Thymus (tissue), 14 donors: ENCODE measurements at places on chromosomes 6 and 20.

DNA sequence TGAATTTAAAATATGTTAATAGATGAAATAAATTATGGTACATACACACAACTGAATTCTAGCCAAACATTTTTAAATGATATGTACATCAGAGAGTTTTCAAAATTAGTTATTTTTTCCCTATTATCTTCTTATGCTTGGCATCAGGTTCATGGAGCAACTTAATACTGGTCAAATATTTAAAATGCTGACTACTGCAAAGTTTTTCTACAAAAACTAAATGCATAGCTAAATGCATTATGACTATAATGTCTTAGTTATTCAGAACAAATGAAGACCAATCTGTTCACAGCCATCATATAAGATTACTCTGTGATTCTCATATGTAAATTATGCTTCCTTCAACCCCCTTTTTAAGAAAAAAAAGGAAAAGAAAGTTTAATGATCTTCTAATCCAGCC, 8.2 kb upstream of the IL17A start:
- no peak for DNase-seq

DNA sequence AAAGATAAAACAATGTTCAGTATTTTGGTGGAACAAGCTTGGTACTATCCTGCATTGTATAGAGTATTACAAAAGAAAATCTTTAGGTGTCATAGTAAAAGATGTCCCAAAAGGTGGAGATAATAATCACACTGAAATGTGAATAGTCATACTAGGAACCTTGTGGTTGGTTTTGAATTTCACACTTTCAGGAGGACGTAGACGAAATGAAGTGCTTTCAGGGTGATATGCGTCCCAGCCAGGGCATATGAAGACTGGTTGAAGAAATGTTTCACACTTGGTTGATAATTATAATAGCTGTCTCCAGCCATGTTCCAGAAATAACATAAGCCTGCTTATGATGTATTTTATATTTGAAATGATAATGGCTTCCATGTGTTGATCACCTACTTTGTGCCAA, 60.4 kb downstream of the SCAND1 start:
- DNase-seq, result no peak

GRCh38 chr6:140052736-140053729, 678.6 kb upstream of the CITED2 start:
- no peak for DNase-seq

- no peak for DNase-seq
Measured at GRCh38 chr6:110517034-110517433, 40.6 kb upstream of the SLC22A16 start.

- DNase-seq, result no peak
Measured at GRCh38 chr20:15446373-15446772, 1109.0 kb upstream of the FLRT3 start.

DNA sequence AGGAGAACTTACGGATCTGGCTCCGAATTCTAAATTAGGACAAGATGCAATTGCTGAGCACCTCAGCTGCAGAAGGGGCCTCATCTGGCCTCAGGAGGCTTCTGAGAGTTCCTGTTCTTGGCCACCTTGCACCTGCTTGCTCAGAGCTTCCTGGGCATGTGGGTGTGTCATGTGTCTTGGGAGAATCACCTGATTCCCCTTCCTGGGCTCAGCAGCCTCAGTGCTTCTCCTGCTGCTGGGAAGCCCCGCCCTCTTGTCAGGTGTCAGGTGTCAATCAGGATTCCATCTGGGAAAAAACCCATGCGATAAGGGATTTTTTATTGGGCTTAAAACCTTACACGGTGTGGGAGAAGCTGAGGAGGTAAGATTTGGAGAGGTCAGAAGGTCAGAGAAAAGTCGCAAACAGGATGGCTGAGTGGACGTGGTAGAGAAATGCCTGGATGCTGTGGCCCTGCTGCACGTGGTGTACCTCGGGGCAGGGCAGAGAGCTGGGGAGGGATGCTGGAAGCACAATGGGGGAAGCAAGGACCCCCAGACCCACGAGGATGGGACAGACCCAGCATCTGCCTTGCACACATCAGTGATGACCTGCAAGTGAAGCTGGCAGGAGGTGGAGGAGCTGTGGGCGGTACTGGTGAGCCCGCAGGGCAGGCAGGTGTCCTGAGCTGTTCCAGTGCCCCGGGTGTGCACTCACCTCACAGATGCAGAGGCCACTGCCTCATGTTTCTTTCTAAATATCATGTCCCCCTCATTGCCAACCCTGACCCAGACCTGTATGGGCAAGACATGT, 170.8 kb downstream of the CDH4 start:
- no peak for DNase-seq
